ENCODE measurements at places on chromosomes 13 and 19. TPM values are rescaled to one million over a fixed set of nuclear protein-coding genes. Genes with fewer than 3 reads are reported as not detected.

HIF3A gene
- 28.3 TPM for polyA plus RNA-seq

- no peak for DNase-seq
These were observed 679.8 kb upstream of the KLHL1 start for GRCh38 chr13:70788074-70788473.

DNA sequence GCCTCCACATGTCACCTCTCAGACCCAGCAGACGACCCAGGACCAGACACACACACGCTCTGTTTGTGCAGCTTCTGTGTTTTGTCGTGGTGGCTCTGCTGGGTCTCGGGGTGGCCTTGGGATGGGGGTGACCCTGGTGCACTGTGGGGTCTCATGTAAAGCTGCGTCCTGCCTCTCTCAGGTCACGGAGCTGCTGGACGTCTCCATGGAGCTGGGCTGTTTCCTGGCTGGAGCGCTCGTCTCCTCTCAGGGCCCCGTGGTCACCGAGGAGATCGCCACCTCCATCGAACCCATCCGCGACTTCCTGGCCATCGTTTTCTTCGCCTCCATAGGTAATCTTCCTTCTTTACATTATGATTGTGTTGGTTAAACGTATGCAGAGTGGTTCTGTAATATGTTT lies 45.4 kb upstream of the TFDP1 start:
- no peak for DNase-seq

DNA sequence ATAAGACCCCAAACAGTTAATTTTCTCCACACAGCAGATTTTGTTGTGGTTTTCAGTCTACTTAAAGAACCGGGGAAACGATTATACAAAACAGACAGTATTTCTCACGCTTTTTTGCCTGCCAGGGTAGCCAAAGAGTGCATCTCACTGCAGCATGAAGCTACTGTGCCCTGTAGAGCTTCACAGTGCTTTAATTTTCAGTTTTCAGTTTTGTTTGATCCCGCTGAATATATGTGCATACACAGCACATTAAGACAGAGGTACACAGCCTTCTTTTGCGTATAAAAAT lies 215.0 kb downstream of the TEX29 start:
- no peak for DNase-seq

DNA sequence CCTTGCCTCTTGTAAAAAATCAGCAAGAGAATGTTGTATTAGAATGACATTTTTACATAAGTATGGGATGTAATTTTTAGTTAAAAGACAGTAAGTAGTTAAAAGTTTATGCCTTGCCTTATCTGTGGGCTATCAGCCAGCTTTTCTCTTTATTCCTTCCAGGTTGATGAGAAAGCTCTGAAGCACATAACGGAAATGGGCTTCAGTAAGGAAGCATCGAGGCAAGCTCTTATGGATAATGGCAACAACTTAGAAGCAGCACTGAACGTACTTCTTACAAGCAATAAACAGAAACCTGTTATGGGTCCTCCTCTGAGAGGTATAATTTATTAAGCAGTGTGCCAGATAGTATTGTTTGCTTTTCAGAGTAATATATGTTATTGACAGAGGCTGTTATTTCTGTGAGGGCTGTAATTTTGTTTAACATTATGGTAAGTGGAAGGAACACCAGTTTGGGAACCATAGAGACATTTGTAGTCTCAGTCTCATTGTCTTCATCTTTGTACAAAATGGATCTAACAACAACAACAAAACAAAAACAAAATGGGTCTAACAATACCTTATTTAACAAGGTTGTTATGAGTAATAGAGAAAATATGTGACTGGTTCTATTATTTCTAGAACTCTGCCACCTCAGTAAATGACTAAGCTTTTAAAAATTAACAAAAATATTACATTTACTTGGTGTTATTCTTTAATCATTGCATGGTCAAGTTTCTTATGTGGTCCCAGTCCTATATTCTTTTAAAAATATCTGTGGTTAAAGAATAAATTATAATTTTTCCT lies 112.8 kb downstream of the TDRD3 start:
- no peak for DNase-seq

- no peak for DNase-seq
These were observed 1.7 kb downstream of the CYP2A13 start for GRCh38 chr19:41089959-41090358.

SIGLEC8 gene
- polyA plus RNA-seq = not detected

- DNase-seq = no peak
These were observed 33.2 kb upstream of the NDFIP2 start for GRCh38 chr13:79447741-79448140.

NLRP7 gene
- not detected for polyA plus RNA-seq

CD33 gene
- polyA plus RNA-seq = 1.5 TPM

DNA sequence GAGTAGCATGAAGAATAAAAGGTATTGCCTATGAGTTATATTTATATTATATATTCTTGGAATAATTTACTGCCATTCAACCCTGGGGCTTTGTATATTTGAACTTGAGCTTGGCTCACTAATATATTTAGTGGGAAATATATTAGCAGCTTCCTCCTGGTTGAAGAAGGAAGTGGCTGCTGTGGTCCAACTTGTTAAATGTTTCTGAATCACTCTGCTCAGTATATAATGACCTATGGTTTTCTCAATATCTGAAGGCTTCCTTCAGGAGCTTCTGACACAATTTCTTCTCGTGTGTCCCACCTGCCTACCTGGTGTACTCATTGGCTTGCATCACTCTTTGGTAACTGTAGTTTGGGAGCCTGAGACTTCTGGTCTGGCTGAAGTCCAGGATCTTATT lies 646.4 kb downstream of the TBC1D4 start:
- DNase-seq = no peak

DNA sequence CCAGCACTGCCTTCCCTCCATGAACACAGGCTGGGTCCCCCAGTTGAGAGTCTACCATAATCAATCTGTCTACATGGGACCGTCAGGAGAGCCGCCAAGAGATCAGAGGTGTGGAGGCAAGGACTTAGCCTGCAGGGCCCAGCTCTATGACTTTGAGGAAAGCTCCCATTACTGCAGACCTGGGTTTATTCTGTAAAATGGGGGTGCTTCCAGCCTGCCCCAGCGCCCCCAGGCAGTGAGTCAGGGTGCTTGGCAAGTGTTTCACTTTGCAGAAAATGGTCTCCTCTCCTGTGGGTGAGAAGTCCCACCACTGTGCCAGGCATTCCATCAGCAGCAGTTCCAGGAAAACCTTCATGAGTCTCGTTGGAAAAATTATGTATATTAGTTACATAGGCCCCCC lies 75.5 kb upstream of the VSTM2B start:
- DNase-seq = no peak

GRCh38 chr13:74210693-74211393 lies 76.6 kb upstream of the KLF12 start:
- no peak for DNase-seq

DNA sequence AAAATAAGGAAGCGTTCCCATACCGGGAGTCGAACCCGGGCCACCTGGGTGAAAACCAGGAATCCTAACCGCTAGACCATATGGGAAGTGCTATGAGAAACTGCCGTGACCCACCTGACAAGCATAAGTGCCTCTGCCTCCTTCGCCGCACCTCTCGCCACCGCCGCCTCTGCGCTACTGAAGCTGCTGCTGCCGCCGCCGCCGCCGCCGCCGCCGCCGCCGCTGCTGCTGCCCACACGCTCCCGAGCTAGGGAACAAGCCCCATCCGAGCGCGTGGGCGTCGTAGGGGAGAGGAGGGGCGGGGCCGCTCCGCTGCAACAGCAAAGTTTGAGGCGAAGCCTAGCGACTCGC lies 610 bp upstream of the WBP4 start:
- DNase-seq = no peak

DNA sequence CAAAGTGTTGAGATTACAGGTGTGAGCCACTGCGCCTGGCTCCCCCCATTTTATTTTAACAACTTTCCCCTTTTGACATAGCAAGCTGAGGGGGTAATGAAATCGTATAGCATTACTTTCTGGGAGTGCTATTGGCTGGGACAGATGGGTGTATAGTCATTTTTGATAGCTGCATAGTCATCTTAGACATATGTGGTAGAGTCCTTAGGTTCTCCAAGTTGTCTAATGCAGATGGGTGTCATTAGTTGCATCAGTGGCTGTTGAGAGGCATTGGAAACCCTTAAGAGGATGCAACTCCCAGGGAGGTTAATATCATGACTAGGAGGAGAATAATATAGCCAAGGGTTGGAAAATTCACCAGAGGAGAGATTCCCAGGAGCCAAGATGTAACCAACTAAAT lies 28.6 kb upstream of the PNMA8B start:
- DNase-seq = no peak

DNA sequence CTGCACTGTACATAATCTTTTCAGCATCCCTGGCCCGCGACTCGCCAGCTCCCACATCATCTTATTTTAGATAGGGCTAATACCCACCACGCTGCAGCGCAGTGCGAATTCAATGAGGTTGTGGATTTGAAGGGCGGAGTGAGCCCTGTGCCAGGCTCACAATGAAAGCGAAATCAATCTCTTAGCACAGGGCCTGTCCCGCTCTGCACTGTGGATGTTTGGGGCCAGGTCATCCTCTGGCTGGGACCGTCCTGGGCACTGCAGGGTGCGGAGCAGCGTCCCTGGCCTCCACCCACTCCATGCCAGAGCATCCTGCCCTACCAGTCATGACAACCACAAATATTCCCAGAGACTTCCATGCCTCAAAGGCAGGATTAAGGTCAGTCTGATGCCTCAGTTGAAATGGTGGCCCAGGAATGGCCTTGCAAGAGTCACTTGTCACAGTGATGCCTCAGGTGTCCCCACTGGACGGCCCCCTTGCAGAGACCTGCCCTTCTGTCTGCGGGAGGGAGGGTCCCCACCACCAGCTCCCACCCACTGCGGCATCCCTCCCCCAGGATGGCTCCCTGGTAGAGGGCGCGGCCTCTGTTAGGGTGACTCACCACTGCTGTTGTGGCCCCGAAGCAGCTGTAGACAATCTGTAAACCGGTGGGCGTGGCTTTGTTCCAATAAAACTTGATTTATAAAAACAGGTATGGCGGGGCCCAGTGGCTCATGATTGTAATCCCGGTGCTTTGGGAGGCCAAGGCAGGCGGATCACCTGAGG lies 5.6 kb downstream of the UHRF1 start:
- DNase-seq = no peak

GRCh38 chr13:108361769-108362168 lies 92.3 kb downstream of the TNFSF13B start:
- DNase-seq = no peak

DNA sequence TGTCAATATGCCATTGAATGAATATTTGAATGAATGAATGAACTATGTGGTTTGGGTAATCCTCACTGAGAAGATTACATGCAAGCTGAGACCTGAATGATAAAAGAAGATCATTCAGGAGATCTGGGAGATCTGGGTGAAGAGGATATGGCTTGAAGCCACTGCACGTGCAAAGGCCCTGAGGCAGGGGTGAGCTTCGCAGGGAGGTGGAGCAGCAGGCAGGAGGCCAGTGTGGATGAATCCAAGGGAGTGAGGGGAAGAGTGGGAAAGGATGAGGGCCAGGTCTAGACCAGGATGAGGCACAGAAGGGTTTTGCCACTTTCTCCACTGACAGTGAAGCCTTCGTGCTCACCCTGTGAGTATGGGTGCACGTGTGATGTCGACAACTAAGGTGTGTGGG lies 49.9 kb downstream of the ERICH4 start:
- DNase-seq = no peak

- no peak for DNase-seq
These were observed 7.0 kb upstream of the PPP6R1 start for GRCh38 chr19:55265723-55266386.

KLK4 gene
- polyA plus RNA-seq = not detected

TUBA3C gene
- polyA plus RNA-seq = not detected

DNA sequence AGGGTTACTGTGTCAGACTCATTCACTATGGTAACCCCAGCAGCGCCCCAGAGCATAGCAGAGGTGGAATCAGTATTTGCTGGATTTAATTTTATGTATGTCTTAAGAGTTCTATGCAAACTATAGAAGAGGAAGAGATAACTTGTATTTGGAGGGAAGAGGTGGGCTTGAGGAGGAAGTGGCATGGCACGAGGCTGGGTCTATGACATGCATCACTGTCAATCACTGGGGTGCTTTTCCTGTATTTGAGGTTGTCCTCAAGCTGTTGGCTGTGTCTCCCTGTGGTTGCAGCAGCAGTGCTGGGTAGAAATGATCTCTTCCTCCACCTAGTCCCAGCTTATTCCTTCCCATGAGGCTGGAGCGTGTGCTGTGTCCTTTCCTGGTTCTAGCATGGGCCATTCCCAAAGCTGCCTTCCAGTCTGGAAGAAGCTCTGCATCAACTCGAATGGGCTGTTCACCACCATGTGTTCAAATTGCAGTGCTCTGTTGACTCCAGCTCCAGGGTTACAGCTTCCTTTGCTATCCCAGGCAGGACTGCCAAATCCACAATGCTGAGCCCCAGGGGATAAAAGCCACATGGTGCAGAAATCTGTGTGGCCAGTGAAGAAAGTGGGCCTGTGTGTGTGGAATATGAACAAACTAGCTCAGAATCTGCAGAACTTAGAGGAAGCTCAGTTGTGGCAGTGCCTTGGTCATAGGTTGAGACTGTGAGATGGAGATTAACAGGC lies 73.1 kb upstream of the MTIF3 start:
- no peak for DNase-seq

HSPB6 gene
- 17.5 TPM for polyA plus RNA-seq

GRCh38 chr19:12801466-12802266 lies at the start of the genes PRDX2 and THSD8:
Gene PRDX2, minus strand, starts transcription at chr19:12801800. Its CDS starts 539 bp downstream, at chr19:12801261.
Gene THSD8, plus strand, starts transcription at chr19:12802069. Its CDS starts 3 bp downstream, at chr19:12802072.
- DNase-seq = no peak

GRCh38 chr19:30062065-30062906 lies 120.2 kb downstream of the URI1 start:
- DNase-seq = no peak

DNA sequence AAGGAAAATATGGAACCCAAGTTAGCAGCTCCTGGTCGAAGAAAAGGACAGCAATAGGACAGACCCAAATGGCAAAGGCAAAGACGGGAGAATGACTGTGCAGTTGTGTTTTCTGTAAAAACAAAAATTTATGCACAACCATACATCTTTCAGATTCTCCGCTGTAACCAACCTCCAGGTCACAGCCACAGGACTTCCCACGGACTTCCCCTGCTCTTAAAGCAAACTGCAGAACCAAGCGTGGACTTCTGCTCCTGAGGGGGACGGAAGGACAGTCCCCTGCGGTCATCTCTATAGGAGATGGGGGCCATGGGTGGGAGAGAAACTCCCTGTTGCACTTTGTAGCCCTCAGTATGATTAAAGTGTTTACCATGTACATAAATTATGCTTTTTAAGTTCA lies 2.5 kb downstream of the GRTP1 start:
- no peak for DNase-seq

DNA sequence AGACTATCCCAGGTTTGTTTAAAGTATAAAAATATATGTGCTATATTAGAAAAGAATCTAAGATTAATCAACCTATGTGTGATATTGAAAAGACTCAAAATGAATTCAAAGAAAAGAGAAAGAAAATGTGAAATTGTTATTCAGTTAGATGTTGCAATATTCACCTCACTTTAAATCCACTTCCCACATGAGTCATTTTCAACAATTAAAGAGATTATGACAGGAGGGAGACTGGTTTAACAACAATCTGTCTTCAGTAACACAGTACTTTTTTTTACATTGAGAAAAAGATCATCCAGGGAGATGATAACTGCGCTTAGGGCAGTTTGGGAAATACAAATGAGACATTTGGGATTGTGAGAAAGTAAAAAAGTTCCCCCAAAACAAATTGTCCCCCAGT lies 1246.2 kb downstream of the SLITRK1 start:
- DNase-seq = no peak

MEIS3 gene
- 19.2 TPM for polyA plus RNA-seq

Data from right renal cortex interstitium (tissue), 3 donors.